ENCODE measurements at places on chromosomes 2 and 18.

GRCh38 chr2:172461591-172462372 is 34.4 kb downstream of the ITGA6 start:
- H3K4me1 ChIP-seq, result peaks cover 16% of the 10 kb centered on the region
- no peaks in the 10 kb centered on the region for H3K27me3 ChIP-seq
- H3K27ac ChIP-seq, result no peak overlapping the region

- peak; percentile 52 for DNase-seq
- peaks cover 12% of the 10 kb centered on the region for H3K4me1 ChIP-seq
- H3K4me3 ChIP-seq, result no peak overlapping the region
- no peak overlapping the region for H3K27ac ChIP-seq
- H3K27me3 ChIP-seq, result no peaks in the 10 kb centered on the region
- H3K36me3 ChIP-seq, result no peaks in the 10 kb centered on the region
These were observed 244.3 kb downstream of the METTL4 start for GRCh38 chr18:2326999-2327398.

DNA sequence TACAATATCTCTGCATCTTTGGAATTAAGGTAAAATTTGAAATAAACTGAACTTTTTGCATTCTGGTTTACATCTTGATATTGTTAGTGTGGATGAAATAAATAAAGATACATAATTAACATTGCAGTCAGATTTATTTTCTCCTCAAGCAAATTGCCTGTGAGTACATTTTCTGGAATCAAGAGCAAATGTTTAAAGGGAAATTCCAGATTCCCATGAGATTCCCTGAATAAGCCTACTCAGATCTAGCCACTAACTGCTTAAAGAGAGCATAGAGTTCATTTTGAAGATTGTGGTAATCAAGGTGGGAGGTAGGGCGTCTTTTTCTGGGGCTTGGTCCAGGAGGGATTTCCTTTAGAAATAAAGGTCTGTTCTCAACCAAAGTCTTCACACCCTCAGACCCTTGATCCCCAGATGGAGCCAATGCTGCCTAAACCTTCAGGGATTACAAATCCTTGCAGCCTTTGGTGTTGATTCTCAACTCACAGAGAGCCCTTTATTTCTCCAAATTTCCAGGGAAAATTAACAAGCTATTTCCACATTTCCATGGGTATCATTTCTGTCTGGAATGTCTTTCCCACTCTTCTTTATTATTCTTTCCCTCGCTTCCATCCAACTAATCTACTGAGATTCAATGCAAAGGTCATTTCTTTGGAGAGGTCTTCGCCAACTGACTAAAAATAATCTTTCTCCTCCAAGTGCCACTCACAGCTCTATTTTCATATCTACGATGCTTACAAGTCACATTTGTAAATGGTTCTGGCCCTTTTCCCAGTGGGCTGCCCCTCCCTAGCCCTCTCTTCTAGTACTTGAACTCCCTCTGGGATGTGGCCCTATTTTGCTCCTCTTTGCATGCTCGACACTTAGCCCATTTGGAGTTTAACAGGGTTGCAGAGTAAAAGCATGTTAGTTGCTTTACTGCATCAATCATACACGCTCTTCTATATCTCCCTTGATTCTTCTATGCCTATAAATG is 79.8 kb upstream of the SPATS2L start:
- peak; percentile 67 for DNase-seq
- H3K27me3 ChIP-seq, result no peaks in the 10 kb centered on the region
- peak overlapping the region; percentile 16 for H3K27ac ChIP-seq
- H3K4me1 ChIP-seq, result peaks cover 14% of the 10 kb centered on the region

DNA sequence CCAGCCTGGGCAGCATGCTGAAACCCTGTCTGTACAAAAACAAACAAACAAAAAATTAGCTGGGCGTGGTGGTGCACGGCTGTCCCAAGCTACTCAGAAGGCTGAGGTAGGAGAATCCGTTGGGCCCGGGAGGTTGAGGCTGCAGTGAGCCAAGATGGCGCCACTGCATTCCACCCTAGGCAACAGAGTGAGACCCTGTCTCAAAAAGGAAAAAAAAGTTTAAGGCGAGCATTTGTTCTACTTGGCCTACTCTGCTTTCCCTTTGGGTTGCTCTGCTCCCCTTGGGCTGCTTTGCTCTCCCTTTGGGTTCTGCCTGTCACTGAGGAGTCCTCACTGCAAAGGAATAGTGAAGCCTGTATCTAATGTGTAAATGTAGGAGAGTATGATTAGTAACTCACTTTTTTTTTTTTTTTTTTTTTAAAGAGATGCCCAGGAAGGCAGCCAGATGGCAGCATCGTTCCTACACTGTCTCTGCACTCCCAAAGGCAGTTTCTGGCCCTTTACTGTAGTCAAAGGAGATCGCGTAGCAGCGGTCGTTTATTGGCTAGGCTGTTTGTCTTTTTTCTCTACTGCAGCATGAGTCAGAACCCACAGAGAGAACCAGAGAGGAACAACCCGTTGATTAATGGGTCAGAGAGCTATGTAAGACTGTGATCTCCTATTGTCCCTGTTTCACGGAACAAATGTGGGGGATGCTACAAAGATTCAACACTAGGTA is 118.3 kb upstream of the CWC22 start:
- H3K27ac ChIP-seq, result peak overlapping the region; percentile 46
- H3K4me1 ChIP-seq, result peaks cover 16% of the 10 kb centered on the region
- no peak overlapping the region for H3K4me3 ChIP-seq
- no peaks in the 10 kb centered on the region for H3K27me3 ChIP-seq
- DNase-seq, result peak; percentile 84
- H3K36me3 ChIP-seq, result no peaks in the 10 kb centered on the region

GRCh38 chr2:11813951-11814350 is 67.5 kb downstream of the LPIN1 start:
- no peaks in the 10 kb centered on the region for H3K27me3 ChIP-seq
- peaks cover 21% of the 10 kb centered on the region for H3K36me3 ChIP-seq
- no peak overlapping the region for H3K4me3 ChIP-seq
- H3K4me1 ChIP-seq, result no peaks in the 10 kb centered on the region
- no peak overlapping the region for H3K27ac ChIP-seq
- no peak for DNase-seq

GRCh38 chr18:76914314-76914713 is 92.0 kb downstream of the ZNF236 start:
- H3K4me1 ChIP-seq, result no peaks in the 10 kb centered on the region
- H3K27me3 ChIP-seq, result no peaks in the 10 kb centered on the region
- no peak overlapping the region for H3K4me3 ChIP-seq
- no peaks in the 10 kb centered on the region for H3K36me3 ChIP-seq

DNA sequence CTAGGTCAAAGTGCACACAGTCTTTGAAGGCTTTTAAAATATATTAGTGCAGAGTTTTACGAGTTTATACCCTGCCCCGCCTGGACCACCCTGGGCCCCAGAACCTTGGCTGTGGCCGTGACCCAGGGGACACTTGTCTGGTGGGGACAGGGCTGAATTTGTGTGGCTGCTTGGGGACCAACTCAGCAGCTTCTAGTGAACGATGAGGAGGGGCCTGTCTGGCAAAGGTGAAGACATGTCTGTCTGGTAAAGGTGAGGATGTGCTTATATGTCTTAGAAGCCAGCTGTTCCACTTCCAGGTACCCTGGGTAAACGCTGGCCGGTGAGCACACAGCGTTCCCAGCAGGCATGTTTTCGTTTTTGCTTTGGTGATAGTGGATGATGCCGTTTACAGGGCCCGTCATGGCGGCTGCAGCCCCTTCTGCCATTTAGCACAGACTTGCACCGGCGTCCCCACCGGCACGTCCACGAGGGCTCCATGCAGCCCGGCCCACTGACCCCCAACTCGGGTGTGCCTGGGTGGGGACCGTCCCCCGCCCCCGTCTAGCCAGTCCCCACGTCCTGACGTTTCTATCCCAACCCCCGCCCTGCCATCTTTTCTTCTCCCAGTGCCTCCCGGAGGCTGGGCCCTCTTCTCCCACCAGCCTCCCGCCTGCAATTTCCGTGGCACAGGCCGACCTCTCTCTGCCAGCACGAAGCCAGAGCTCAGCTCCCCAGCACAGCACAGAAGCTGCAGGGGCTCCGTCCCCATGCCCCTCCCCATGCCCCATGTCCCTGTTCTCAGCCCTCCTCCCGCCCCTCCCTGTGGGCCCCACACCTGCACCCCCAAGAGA is 67.8 kb downstream of the SLC66A2 start:
- H3K4me1 ChIP-seq, result no peaks in the 10 kb centered on the region
- H3K36me3 ChIP-seq, result no peaks in the 10 kb centered on the region
- no peaks in the 10 kb centered on the region for H3K27me3 ChIP-seq
- no peak overlapping the region for H3K27ac ChIP-seq

DNA sequence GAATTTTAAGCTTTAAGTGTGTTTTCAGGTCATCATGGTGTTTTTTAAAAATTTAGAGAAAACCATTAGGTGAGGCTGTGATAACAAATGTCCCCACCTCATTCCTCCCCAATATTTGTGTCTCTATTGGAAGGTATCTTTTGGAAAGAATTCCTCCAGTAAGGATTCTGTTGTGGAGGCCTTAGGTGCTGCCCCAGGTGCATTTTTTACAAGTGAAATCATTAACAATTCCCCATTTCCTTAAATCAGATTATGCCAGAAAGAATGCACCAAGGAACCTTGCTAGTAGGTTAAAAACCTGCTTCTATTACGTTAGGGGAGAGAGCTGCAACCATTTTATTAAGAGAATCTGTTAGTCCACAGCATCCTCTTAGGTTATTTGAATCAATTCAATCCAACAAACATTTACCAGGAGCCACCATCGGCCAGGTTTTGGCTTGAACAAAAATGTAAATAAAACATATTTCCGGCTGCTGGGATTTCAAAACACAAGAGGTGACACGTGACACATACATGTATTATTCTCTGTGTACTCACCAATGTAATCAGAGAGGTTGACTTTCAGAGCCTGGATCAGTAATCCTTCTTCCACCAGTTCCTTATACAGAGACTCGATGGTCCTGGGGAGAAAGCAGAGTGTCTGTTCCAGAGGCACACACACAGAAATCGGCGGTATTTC is 112.5 kb upstream of the ASB18 start:
- H3K4me1 ChIP-seq, result no peaks in the 10 kb centered on the region
- H3K27me3 ChIP-seq, result no peaks in the 10 kb centered on the region
- no peak overlapping the region for H3K4me3 ChIP-seq
- H3K27ac ChIP-seq, result no peak overlapping the region
- H3K36me3 ChIP-seq, result no peaks in the 10 kb centered on the region

GRCh38 chr2:105588581-105588980 is 156.1 kb upstream of the NCK2 start:
- DNase-seq, result no peak
- no peak overlapping the region for H3K27ac ChIP-seq
- no peaks in the 10 kb centered on the region for H3K36me3 ChIP-seq
- H3K4me3 ChIP-seq, result no peak overlapping the region
- no peaks in the 10 kb centered on the region for H3K4me1 ChIP-seq
- H3K27me3 ChIP-seq, result no peaks in the 10 kb centered on the region

- no peak overlapping the region for H3K4me3 ChIP-seq
- H3K27ac ChIP-seq, result no peak overlapping the region
- H3K4me1 ChIP-seq, result peaks cover 6% of the 10 kb centered on the region
- no peak for DNase-seq
These were observed 256.0 kb downstream of the CDH20 start for GRCh38 chr18:61589053-61589723.

DNA sequence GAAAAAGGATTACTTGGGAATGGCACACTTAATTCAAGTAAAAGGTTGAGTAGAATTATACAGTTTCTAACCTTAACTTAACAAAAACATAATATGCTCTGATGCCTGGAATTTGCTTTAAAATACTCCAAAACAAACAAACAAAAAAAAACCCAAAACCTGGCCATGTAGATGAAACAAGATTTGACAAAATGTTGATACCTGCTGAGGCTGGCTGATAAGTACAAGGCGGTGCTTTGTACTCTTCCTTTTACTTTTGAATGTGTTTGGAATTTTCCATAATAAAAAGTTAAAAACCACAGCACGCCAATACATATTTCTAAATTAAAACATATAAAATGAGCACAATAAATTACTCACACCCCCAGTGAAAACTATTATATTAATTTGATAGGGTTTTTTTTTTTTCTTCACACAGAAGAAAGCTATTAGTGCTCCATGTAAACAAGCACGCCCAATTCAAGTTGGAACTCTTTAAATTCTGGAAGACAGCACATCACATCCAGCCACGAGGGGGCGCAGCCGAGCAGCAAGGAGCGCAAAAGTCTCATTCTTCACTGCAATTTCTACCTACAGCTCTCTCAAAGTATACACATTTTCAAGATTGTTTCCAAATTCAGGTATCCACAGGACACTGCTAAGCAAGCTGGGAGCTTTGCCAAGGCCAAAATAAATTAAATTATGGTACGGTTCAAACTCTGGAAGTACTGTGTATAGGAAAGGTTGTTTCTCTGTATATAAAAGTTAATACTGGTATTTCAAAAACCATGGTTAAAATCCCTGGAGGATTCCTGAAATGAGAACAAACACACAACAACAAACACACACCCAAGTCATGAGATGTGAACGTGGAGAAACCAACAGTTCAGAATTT is 7.5 kb downstream of the SERTAD2 start:
- H3K27ac ChIP-seq, result no peak overlapping the region
- H3K4me3 ChIP-seq, result no peak overlapping the region
- H3K27me3 ChIP-seq, result no peaks in the 10 kb centered on the region
- peaks cover 43% of the 10 kb centered on the region for H3K4me1 ChIP-seq
- H3K36me3 ChIP-seq, result no peaks in the 10 kb centered on the region

GRCh38 chr18:31850844-31851243 is 90.2 kb upstream of the SLC25A52 start:
- H3K27ac ChIP-seq, result no peak overlapping the region
- H3K4me3 ChIP-seq, result no peak overlapping the region
- no peaks in the 10 kb centered on the region for H3K27me3 ChIP-seq
- H3K4me1 ChIP-seq, result no peaks in the 10 kb centered on the region
- H3K36me3 ChIP-seq, result no peaks in the 10 kb centered on the region

DNA sequence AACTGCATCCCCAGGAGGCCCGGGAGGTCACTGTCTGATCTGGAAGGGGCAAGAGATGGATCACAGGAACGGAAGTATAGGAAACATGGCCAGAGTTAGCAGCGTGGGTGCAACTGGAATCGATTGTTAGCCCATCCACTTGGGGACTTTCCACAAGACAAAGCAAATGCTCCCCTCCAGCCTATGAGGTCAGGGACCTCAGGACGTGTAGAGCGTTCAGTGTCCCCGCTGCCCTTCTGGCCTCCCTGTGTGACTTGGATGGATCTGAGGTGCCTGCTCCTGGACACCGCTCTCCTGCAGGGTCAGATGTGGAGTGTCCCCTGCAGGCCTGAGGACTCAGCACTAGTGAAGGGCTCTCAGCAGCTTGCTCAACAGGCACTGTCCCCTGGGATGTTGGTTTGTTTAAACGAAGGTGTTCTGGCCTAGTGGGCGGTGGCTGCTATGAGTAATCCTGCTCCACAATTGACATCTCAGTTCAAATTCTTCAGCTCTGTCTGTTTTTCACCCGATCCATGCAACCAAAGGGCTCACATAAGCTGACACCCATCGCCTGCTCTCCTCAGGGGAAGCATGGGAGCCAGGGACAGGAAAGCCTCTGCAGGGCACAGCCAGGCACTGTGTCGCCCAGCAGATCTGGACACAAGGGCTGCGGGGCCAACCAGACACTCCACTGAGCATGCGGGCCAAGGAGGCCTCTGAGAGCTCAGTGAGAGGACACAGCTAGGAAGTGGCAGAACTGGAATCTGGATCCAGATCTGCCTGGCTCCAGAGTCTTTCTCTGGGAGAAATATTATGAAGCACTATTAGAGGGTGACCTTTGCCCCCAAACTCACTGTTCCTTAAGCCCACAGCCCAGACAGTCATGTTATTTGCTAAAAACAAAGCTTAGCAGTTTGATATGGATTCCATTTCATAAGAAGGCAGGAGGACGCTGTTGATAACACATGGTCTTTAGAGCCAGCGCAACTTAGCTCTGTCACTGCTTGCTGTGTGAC is 78.5 kb downstream of the RHOB start:
- no peaks in the 10 kb centered on the region for H3K36me3 ChIP-seq
- peak; percentile 72 for DNase-seq
- no peaks in the 10 kb centered on the region for H3K27me3 ChIP-seq

Measured in SJCRH30 (cell line).